ENCODE measurements at places on chromosomes 2 and 18.

- no peak for DNase-seq
These were observed 10.6 kb upstream of the FAM117B start for GRCh38 chr2:202624133-202624532.

GRCh38 chr2:27814758-27815157 lies 43.2 kb downstream of the MRPL33 start:
- DNase-seq, result no peak

DNA sequence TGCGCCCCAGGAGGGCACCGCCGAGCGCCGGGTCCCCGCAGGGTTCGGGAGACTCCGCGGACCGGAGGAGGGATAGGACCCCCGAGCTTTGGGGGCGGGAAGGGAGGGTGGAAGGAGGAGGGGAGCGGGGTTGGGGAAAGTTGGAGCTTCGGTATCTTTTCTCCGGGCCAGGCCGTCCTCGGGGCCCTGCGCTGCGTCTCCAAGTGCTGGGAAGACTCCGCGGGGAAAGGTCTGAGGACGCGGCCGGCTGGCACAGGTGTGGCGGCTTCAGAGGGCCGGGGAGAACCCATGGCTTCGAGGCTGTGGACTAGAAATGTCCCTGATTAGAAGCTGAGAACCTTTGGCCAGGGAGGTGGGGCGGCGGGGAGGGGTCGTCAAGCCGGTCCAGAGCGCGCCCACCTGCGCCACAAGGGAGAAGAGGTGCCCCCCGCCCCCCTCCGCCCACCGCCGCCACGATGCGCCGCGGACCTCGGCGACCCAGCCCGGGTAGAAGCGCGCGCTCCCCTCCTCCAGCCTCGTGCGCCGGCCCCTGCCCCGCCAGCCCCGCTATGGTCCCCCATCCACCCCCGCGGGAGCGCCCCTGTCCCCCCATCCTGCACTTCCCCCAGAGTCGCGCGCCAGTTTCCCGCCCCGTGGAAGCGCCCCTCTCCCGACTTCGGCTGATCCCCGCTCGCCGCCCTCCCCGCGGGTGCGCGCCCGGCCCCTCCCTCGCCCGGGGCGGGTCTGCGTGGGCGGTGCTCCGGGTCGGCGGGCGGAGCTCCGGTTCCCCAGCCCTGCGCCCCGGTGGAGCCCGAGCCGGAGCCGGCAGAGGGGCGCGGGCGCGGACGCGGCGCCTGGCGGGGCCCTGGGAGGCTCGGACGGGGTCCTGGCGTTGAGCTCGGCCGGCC lies at the start of gene SNTG2:
Gene SNTG2, plus strand, starts transcription at position 770 of the 887 bp plus-strand sequence. CDS start 148 bp downstream, outside the sequence.
- DNase-seq, result no peak

DNA sequence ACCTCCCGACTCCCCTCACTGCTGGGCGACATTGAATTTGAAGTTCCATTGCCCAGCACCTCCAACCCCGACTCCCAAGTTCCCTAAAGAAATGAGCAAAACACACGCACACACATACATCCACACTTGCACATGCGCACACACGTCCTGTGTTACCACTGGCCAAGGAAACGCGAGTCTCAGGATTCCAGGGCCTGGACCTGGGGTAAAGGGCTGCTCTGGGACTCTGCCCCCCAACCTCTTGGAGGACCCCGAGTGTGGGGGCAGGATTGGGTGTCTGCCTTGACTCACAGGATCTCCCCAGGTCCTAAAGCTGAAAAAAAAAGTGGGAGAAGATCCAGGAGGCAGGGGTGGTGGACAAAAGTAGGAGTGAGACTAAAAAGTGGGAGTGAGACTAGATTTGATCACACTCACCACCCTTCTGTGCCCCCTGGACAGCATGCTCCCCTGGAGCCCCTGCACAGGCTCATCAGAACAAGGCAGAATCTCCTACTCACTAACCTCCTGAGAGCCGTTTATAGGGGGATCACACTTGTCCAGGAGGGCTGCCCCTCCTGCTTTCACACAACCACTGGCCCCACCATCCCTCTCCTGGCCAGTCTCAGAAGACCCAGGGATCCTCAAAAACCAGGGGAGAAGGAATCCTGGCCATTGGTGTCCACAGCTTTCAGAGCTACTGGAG lies 202.2 kb downstream of the TNS1 start:
- no peak for DNase-seq

- DNase-seq, result no peak
These were observed 43.7 kb downstream of the MYO7B start for GRCh38 chr2:127579231-127579630.

DNA sequence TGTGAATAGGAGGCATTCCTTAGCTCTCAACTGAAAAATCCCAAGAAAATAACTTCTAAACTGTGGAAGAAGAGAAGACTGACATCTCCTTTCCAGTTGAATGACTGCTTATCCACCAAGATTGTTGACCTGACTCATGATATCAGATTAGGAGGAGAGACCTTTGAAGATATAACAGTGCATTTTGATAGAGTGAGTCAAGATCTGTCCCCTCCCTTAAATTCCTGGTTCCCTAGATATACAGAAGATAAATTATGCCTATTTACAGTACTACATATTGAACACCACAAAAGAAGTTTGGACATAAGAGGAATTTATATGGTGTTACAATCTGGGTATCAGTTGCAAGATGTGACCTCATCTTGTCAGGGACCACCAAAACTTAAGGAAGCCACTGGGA lies 285.3 kb upstream of the ZSWIM2 start:
- no peak for DNase-seq

DNA sequence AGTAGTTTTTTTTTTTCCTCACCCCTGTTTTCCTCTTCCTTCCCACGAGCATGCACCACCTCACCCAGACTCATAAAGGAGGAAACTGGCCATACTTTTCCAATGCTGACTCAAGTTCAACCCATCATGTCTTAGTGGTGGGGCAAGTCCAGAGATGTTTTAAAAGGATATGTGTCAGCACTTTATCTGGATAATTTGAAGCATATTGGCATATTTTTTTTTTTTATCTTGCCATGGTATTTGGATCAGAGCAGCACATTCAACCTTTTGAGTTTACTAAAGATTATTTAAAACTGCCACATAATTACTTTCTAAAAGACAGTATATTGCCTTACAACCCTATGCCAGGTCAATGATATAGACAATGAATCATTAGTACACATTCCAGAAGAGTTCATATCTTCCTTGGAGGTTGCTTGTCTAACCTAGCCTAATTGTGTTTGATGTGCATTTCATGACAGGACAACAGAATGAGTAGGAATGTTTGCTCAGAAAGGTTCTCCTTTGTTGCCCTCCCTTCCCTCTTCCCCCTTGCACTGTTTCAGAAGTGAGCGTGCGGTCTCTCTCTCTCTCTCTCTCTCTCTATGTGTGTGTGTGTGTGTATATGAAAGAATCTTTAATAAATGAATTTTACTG lies 950.7 kb upstream of the FAM98A start:
- no peak for DNase-seq
